Inflammatory macrophage (primary cell): ENCODE measurements at places on chromosomes 11 and 22.
A peak's percentile ranks its signal among the peaks of the same experiment; 100 is the strongest.

DNA sequence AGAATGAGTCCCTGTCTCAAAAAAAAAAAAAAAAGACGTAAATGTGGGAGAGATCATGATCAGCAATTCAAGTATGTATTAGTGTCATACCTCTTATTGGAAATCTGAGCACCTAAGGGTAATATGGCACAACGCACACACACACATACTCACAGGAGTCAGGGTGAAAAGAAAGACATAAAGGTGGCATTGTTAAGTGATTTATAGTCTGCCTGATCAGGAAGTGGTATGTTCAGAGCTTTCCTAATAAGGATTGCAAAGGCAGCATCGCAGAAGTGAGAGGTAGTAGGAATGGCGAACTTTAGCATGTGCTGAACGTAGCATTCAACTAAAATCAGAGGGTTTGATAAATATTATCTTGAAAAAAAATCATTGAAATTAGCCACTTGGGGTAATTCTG is 854.3 kb downstream of the METTL15 start:
- no peak for DNase-seq

DNA sequence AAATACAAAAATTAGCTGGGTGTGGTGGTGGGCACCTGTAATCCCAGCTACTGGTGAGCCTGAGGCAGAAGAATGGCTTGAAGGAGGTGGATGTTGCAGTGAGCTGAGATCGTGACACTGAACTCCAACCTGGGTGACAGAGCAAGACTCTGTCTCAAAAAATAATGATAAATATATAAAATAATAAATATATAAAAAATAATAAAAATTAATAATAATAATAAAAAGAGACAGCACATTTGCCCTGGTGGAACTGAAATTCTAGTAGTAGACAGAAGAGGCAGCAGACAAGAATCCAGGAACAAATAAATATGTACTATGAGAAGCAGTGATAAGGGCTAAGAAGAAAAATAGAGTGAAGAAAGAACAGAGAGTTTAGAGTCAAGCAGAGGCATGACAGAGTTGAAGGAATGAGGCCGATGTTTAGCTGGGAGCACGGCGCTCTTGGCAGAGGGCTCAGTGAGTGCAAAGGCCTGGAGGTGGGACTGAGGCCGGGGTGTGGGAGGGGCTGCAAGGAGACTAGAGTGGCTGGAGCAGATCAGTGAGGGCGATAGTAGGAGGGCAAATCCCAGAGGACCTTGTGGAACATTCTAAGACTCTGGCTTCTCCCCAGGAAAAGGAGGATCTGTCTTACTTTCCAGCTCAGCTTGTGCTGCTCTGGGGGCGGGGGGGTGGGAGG is 410.3 kb downstream of the MN1 start:
- no peak for DNase-seq

DNA sequence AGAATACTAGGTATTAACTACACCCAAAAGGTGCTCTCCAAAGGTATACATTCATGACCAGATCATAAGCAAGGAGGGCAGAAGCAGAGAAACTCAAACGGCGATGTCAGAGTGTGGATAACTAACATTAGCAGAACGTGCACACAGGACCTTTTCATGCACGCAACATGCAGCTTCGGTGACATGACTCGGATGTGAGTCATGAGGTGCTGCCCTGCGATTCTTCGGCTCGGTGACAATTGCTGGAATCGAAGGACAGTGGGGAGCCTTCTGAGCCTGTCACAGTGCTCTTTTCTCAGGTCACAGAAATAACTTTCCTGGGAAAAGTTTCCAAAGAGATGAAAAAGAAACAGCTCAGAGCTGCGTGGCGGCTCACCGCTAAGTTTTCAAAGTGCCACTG is 418.5 kb upstream of the SYN3 start:
- no peak for DNase-seq

DNA sequence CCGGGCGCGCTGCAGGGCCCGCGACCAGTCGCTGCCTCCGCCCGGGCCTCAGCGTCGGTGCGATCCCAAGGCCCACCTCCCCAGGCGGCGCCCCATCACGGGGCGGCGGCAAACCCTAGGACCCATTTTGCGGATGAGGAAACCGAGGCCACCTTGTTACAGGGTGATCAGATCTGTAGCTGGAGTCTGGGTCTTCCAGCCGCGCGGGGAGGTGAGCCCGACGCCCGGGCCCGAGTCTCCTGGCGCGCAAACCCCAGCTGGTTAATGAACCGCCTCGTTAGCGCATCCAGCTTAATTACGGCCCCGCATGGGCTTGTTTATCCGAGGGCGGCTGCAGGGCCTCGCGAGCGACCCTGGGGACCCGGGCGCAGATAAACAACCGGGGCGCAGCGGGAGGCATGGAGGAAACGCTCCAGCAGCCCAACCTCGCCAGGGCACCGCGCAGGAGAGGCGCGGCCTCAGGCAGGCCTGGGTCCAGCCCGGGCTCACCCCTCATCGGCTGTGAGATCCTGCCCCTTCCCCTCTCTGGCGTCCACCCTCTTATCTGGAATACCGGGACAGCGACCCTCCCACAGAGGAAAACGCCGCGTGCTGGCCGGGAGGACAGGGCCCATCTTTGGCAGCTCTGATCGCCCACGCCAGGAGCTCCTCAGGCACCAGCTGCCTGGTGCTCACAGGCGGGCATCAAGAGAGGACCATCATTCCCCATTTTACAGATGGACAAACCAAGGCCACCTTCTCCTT is 14.7 kb downstream of the OTUB1 start:
- no peak for DNase-seq

GRCh38 chr11:88520391-88520790 is 182.9 kb upstream of the CTSC start:
- DNase-seq, result no peak

GRCh38 chr11:76139314-76139713 is 67.0 kb downstream of the WNT11 start:
- peak; percentile 67 for DNase-seq

DNA sequence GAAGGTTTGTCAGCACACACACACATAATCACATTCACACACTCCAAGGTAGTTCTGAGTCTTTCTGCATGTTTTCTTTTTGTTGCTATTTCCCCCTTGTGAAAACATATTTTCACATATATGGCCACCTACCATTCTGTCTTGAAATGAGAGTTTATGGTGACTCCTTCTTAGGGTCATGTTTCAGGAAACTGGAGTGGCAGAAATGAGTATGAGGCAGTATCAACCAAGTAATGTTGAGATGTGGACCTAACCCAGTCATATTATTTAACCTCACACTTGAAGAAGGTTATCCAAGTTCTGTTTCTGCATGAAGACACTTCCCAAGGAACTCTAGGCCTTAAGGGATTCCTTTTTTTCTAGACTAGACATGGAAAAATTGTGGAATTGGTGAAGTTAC is 481.4 kb downstream of the ETS1 start:
- no peak for DNase-seq

DNA sequence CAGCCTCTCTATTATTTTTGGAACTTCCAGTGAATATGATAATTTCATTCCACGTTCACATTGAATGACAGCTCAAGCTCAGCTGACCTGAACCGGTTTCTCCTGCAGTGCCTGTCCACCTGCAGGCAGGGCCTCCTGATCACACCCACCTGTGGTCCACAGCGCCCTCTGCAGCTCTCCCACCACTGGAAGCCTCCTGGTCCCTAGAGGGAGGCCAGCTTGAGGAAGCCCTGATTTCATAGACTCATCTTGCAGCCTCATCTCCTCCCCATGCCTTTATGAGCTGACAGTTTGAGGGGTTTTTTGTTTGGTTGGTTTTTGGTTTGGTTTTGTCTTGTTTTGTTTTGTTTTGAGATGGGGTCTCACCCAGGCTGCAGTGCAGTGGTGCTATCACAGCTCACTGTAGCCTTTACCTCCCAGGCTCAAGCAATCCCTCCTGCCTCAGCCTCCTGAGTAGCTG is 29.9 kb upstream of the MALAT1 start:
- peak; percentile 62 for DNase-seq

GRCh38 chr11:66541892-66542291 is 4.0 kb downstream of the ZDHHC24 start:
- DNase-seq, result peak; percentile 3

DNA sequence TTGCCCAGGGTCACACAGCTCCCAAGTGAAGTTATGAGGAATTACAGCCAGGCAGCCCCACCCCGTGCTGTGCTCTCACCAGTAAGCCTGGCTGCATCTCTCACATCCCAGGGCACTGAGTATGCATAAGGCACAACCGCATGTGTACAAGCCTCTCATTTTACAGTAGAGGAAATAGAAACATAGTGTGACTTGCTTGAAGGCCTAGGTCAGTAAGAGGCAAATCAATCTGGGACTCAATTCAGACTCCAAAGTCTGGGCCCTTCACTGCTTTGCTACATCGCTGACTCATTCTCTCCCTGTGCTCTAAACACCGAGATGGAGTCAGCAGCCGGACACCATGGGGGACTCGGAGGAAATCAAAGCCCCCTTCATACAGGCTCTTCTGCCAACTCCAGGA is 7.9 kb downstream of the ABTB2 start:
- DNase-seq, result no peak

DNA sequence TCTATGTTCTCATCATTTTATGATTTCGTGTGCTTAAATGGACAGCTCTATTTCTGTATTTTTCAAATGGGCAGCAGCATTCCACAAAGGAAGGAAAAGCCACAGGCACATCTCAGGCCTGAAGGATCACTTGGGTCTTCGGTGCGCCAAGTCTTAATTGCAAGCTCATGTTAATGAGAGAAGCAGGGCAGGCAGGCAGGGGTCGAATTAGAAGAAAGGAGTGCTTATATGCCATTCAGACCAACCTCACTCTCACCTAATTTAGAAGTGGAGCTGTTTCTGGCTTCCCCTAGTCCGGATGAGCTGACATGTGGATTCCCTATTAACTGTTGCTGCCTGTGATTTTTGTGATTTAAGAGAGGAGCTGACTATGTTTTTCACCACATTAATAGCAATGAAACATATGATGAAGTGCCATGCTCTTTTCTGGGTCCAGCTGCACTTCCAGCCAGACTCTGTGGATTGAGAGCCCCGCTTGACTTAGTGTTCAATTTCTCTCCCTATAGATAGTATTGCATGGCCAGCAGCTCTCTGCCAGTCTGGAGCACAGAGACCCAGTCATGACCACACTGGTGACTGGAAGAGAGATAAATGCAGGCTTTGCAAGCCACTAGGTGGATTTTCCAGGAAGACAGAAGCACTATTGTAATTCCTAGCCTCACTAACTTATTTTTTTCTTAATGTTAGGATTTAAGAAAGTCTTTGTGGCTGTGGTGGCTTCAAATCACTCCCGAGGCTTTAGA is 373.9 kb upstream of the FAT3 start:
- no peak for DNase-seq

DNA sequence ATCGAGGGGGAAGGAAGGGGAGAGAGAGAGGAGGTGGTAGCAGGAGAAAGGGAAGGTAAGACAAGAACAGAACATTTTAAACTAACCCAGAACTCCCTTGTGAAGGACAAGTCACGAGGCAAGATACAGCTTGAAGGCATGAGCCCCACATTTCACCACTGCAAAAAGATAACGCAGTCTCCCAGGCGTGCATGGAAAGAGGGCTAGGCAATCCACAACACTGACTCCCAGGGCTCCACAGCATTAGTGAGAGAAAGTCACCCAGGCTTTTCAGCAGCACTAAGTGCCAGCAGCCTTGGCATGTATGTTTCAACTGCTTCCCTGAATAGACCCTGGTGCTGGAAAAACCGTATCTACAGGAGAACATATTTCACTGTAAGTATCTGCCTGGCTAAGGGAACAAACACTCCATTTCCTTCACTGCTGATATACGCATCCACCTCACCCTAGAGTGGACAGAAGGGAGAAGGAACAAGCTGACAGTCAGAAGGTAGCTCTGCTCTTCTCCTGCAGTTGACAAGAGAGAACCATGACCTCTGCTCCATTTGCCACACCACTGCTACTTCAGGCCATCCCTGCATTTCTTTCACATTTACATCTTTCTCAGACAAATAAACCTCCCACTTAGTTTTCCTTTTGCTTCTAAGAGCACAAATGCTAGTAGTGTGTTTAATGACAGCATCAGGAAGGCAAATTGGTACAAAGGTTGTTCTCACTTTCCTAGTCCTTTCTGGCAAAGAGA is 87.9 kb downstream of the AMBRA1 start:
- no peak for DNase-seq

- peak; percentile 36 for DNase-seq
Measured at GRCh38 chr11:100687054-100687629, at the start of gene ARHGAP42. Gene ARHGAP42 (plus strand): TSS chr11:100687288. CDS start chr11:100687679, 391 bp downstream.

GRCh38 chr22:23055449-23056179 is 14.7 kb upstream of the GNAZ start:
- DNase-seq, result no peak

DNA sequence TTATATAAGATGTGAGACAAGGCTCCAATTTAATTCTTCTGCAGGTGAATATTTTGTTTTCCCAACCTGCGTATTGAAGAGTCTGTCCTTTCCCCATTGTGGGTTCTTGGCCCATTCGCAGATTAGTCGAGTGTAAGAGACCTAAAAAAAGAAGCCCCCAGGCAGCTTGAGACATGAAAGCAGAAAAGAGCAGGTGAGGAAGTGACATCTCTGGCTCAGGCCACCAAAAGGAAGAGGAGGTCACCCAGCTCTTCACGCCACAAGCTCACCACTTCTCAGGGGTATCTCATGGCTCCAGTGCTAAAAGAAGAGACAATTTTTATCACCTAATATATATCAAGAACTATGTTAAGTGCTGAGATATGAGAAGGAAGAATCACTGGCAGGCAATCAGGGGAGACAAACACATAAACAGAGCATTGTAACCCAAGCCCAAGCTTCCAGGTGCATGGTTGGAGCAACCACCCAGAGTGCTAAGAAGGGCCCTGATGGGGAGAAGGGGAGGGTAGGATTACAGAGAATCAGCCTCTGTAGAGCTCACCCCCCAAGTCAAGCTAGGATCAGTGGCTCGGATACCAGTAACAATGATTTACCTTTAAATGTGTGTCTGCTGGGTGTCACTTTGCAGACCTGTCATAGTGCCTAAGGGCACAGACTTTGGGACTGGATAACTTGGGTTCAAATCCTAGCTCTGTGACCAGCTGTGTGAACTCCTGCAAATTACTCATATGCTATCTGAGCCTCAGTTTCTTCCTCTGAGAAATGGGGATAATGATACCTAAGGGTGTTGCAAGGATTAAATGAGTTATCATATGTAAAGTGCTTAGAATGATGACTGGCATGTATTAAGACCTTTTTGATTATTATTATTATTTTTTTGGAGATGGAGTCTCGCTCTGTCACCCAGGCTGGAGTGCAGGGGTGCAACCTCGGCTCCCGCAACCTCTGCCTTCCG is 39.2 kb downstream of the MCHR1 start:
- DNase-seq, result no peak

GRCh38 chr11:117513666-117514065 is 186.0 kb downstream of the CEP164 start:
- no peak for DNase-seq
